8988T (cell line): ENCODE measurements at places on chromosomes 1 and 21.

DNA sequence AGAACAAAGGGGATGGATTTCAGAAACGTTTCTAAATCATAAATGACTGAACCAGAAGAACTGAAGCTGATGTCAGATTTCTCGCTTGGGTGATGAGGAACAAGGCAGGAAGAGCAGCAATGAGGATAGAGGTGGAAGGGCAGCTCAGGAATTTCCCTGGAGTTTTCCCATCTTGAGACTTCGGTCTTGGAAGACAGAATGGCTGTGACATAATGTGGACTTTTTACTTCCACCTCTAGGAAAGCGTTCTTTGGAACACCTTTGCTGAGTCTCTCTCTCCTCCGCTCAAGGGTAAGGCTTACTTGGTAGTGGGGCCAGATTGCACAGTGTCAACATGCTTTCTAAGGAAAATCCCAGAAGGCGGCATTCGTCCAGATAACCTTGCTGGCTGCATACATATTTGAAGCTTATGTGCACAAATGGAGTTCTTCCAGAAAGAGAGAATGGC, 36.6 kb downstream of the DEGS1 start:
- DNase-seq: no peak

DNA sequence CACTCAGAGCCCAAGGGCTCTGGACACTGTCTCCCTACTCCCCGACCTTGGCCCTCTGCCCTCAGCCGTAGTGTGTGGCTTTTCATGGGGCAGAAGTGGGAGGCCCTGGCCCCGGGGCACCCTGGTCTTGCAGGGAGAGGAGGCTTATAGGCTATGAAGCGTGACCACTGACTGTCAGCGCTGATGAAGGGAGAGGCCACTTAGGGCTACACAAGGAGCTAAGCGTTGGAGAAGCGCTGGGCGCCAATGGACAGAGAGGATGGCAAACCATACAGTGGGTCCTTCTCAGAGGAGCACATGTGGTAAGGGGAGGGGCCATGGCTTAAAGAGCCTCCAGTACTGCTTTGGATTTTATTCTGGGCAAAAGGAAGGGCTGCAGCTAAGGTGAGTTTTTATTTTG, 7.9 kb downstream of the CRABP2 start:
- DNase-seq: no peak

DNA sequence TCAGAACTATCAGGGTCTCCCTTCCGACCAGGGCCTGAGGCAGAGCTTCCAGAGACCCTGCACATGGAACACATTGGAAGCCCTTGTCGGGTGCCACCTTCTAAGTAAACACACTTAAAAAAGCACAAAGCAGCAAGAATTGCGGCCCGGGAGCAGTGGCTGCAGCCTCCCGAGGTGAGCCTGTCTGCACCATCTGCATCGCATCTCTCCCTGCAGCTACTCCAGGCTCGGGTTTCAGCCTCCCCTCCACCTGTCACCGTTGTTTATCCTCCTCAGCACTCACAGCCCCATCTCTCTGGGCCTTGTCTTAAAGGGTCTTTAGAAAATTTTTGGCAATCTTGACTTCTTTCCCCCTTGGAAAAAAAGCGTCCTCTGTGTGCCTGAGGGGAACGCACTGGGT, 95.1 kb upstream of the ARHGEF16 start:
- no peak for DNase-seq

DNA sequence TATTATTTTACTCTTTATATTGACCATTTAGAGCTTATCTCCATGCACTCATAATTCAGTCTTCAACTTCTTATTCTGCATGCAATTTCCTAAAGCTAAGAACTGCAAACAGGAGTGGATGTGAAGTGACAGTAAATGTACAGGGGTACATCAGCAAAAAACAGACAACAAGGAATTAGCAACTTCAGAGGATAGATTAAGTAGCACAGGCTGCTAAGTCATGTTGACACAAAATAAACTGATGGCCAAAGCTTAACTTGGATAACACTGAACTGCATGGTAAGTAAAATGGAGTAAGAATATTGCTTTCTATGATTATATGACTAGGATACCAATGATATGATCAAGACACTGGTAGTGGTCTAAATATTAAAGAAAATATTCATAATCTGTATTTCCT, 66.5 kb downstream of the USP24 start:
- no peak for DNase-seq

GRCh38 chr1:87052400-87052799, 138.0 kb downstream of the HS2ST1 start:
- DNase-seq: no peak

GRCh38 chr1:197130677-197131304, 15.7 kb downstream of the ASPM start:
- no peak for DNase-seq
